ENCODE measurements at places on chromosomes 1 and 21.

- DNase-seq, result no peak
Measured at GRCh38 chr1:244021427-244021826, 29.7 kb upstream of the ZBTB18 start.

DNA sequence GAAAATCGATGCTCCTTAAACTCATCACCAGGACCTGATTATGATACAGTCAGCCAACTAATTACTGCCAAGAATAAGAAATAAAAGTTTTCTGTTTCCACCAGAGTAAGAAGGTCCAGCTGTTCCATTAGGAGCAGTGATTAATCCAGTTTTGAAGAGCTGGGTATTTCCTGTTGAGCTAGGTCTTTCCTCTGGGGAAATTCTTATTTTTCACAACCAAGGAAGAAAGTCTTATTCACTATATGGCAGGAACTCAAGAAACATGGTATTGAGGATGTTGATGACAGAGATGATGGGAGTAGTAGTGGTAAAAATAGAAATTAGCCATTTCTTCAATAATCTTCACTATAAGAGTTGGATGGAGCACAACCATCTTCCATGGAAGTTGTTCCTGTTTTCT, 374.6 kb upstream of the RUNX1 start:
- DNase-seq, result no peak

DNA sequence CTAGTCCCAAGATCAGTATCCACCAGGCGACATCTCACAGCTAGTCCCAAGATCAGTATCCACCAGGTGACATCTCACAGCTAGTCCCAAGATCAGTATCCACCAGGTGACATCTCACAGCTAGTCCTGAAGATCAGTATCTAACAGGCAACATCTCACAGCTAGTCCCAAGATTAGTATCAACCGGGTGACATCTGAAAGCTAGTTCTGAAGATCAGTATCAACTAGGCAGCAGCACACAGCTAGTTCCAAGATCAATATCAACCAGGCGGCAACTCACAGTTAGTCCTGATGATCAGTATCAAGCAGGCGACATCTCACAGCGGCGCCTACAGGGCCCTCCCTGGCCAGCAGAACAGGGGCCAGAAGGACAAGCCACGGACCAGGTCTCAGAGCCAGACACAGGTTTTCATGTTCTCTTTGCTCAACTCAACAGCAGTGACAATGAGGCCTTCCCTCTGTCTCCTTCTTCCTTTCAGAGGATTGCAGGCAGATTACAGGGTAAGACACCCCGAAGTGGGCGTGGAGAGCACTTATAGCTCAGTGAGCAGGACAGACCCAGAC, 32.5 kb downstream of the NPHP4 start:
- DNase-seq, result no peak

GRCh38 chr1:34970829-34971228, 14.3 kb downstream of the TMEM35B start:
- DNase-seq, result no peak

GRCh38 chr1:220877377-220878095, 1.7 kb upstream of the HLX start:
- DNase-seq, result no peak

GRCh38 chr1:10326251-10326650, 72.6 kb upstream of the PGD start:
- no peak for DNase-seq

GRCh38 chr1:11640101-11640500, 14.1 kb downstream of the FBXO2 start:
- DNase-seq, result no peak

DNA sequence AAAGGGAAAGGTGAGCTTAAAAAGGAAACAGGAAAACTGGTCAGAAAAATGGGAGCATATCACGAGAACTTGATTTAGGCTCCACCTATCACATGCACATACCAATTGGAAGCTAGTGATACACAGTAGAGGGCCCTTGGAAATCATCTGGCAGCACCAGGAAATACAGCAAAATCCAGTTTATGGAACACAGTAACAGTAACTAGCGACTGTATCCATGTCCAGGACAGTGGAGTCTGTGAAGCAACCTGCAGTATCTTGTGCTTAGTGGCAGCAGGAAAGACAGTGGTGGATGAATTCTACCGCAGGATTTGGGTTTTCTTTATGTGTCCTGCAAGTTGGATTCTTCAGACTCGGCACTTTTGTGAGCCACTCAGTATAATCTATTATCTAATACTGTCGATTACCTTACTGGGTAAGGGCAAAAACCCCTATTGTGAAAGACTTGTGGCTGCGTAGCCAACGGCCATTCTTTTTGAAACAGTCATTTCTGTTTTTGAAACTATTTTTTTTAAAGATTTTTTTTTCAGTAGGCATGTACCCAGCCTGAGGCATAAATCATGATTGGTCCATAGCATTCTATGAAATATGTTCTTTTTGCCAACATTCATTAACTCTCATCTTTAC, 1.6 kb upstream of the KDM4A start:
- DNase-seq, result no peak

DNA sequence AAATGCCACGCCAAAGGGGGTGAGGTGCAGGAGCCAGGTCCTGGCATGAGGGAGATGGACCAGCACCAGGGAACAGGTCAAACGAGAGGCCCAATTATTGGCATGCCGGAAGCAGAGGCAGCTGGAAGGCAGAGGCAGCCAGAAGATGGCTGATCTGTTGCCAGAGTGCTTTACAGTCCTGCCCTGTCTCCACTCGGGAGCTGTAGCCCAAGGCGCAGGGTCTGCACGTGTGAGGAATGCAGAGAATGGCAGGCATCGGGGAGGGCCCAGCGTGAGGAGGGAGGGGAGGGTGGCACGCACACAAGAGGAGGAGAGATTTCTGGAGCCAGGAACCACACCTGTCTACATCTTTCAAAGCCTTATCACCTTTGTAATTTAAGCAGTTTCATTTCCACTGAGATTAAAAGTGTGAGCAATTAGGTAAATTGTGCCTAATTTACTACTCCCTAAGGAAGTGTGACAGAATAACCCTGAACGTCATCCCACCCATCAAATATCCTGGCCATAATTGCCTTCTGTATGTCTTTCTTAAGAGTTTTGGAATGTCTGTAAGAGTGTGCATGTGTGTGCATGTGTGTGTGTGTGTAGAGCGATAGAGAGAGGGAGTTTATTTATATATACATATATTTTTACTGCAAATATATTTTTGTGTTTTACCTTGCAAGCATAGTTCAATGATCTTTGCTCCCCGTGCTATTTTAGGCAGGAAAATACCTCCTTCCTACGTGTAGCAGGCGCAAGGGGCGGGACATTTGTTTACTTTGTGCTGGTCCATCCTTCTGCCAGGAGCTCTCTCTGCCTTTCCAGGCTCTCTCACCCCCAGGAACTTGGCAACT, 125.5 kb upstream of the SERBP1 start:
- no peak for DNase-seq

DNA sequence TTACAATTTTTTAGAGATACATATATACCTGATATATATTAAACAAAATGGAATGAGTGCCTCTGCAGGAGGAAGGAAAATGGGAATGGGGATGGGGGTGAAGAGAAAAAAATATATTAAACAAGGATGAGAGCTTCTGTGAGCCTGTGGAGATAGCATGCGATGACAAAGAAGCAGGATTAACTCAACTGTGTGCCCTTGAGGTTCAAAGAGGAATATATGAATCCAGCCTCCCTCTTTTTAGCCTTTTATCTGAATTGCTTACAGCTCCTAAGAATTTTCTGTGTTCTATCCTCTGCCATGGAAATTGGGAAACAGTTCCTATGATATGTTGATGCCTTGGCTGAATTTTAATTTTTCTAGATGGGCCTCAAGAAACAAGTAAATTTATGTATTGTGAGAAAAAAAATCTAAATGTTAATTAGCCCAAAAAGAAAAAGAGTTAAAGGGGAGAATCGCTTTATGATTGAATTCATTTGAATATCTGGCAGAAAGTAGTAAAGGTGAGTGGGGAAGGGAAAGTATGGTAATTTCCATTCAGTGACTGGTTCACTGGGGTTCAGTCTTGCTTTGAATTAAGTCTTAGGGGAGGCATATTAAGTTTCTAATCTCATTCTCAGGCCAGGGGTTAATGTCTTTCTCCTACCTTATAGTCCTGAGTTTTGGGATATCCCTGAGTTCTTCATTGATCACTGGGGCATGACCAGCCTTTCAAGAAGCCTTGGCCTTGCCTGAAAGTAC, 106.3 kb upstream of the HMCN1 start:
- DNase-seq, result no peak

DNA sequence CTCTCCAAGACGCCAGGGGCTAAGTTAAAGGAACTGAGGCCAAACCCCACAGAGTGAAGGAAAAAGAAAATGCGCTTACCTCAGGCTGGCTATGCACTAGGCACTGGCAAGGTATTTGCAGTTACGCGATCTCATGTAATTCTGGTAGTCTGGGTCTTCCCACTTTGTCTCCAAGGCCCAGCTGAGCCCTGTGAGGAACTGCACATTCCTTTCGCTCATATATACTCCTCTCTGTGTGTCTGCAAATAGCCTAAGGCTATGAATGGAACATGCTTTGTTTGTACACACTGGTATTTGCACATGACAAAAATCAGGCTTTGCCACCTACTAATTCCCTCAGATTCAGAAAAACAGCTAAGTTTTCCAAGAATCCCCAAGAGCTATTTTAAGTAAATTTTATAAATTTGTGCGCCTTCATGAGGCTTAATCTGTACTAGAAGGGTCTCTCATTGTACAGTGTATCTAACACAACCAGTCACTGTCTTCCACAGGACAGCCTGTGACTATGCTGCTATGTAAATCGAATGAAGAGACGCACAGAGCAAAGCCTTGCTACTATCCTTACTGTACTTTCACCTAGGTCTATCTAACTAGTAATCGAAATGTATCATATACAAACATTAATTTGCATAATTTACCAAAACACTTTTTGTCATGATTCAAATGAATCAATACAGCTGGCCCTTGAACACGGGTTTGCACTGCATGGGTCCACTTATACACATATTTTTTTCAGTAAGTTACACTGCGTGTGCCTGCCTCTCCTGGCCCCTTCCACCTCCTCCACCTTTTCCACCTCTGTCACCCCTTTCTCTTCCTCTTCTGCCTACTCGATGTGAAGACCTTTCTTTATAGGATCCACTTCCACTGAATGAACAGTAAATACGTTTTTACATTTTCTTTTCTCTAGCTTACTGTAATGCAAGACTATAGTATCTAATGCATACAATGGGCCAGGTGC, 87.0 kb downstream of the SIPA1L2 start:
- DNase-seq, result no peak

GRCh38 chr1:201153474-201154388, 543 bp downstream of the TMEM9 start:
- no peak for DNase-seq

DNA sequence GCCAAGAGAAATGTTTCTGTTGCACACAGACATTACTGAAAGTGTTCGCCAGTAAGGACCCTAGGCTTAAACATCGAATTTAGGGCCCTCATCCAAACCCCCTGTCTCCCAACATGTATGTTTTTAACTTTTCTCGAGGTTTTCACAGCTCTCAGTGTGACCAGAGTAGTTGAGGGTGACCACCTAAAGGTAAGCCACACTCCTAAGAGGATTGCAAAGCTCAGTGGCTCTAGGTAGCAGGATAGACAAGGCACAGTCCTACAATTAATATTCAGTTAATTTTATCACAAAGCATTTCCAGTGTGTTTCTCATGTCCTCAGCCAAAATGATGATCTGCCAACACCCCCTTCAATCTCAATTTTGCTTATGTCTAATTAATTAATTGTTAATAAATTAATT, 695 bp upstream of the ALG14 start:
- no peak for DNase-seq

GRCh38 chr1:221161571-221162041, 282.4 kb downstream of the HLX start:
- no peak for DNase-seq

DNA sequence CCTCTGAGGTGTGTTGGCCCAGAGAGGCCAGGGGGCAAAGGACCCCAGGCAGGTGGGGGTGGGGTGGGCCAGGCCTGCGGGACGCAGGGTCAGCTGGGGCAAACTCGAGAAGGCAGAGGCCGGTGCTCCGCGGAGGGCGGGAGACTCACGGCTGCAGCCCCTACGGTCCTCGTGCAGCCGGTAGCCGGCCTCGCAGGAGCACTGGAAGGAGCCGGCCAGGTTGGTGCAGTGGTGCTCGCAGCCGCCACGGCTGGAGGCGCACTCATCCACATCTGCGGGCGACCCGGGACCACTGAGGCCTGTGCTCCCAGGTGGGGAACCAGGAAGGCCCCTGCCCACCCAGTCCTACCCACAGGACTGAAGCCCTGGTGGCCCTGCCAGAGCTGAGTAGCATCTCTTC, 55.3 kb downstream of the ARHGEF16 start:
- no peak for DNase-seq

DNA sequence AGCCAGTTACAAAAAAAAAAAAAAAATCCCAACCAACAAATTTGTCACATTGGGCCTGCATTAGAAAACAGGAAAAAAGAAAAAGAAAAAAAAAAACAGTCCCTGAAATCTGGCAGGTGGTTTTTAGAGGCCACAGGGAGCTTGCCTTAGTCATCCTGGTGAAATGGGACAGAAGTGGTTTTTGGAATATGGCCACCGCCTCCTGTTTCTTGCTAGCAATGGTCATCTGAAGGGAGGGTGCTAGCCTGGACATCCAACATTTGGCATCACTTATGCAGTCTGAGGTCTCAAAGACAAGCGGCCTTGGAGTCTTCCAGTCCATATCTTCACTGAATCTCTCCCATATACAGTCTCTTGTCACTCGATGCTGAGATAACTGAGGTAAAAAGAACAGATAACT, 20.1 kb upstream of the NKAIN1 start:
- DNase-seq, result no peak

- DNase-seq, result no peak
Measured at GRCh38 chr1:244339776-244340175, 111.9 kb downstream of the ADSS2 start.

- no peak for DNase-seq
Measured at GRCh38 chr1:29811247-29811646, 574.9 kb downstream of the PTPRU start.

DNA sequence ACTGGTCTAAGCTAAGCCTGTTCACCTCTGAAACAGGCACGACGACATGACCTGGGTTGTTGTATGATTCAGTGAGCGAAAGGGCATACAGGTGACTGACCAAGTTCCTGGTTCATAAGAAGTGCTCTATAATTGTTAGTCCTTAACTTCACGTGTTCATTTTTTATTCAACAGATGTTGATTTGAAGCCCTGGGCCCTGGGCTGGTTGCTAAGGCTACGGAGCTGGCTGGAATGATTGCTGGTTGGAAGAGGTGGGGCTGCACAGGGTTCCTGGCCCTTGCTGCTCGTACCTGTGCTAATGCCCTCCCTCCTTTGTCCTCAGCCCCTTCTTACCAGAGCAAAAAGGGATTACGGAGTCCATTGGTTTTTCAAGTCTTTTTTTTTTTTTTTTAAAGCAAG, 111.3 kb upstream of the CSF3R start:
- no peak for DNase-seq
